Astrocyte (in vitro differentiated cells and primary cell): ENCODE measurements at places on chromosomes 7 and 10.

DNA sequence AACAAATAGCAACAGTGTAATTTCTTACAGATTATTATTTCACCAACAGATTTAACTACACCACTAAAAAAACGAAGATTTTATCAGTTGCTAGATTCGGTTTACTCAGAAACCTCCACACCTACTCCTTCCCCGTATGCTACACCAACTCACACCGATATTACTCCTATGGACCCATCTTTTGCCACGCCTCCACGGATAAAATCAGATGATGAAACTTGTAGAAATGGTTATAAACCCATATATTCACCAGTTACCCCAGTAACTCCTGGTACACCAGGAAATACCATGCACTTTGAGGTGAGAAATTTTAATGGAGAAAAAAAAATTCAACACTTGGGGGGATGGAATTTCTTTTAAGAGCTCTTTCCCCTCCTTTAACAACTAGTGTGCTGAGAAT, 92.5 kb downstream of the KMT2E start:
- no peak for DNase-seq

DNA sequence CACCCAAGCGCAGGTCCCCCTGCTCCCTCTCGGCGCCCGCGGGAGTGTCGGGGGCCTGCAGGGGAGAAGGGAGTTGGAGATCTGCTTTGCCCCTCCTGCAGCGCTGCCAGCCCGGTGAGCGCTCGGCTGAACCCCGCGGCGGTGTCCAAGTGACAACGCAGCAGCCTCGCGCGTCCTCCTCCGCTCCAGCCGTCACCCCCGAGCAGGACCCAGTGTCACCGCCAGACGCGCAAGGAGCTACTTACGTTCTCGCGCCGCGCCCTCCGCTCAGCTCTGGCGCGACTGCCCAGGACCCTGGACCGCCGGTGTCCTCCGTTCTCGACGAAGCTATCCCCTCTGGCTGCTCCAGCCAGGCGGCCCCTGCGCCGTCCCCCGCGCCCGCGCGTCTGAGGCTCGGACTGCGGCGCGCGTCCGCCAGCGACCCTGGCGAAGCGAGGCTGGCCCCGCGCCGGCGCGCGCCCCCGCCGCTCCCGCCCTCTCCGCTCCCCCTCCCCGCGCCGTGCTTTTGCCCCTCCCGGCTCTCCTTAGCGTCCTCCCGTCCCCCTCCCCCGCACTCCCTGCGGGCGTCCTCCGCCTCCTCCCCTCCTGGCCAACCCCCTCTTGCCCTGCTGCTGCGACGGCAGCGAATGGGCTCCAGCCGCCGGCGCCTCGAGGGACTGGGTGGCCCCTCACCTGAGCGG, at the start of gene NRCAM:
TSS of gene NRCAM (minus strand) at position 439 of the 680 bp plus-strand sequence. CDS start 216,372 bp downstream, outside the sequence.
- peak; percentile 44 for DNase-seq

DNA sequence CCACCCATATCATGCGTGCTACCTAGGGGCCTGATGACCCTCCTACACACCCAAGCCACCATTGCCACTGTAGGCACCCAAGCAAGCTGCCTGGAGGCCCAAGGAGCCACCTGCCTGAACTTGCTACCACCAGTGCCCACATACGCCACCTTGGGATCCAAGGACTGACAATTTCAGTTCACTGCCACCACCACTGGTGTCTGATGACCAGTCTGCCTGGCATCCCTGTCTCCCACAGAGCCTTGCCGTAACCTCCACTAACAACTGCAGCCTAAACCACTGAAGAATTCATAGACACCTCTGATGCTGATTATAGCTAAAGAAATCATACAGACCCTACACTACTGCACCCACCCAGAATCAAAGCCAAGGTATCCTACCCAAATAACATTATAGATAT, 58.8 kb downstream of the TMEM178B start:
- DNase-seq: no peak

DNA sequence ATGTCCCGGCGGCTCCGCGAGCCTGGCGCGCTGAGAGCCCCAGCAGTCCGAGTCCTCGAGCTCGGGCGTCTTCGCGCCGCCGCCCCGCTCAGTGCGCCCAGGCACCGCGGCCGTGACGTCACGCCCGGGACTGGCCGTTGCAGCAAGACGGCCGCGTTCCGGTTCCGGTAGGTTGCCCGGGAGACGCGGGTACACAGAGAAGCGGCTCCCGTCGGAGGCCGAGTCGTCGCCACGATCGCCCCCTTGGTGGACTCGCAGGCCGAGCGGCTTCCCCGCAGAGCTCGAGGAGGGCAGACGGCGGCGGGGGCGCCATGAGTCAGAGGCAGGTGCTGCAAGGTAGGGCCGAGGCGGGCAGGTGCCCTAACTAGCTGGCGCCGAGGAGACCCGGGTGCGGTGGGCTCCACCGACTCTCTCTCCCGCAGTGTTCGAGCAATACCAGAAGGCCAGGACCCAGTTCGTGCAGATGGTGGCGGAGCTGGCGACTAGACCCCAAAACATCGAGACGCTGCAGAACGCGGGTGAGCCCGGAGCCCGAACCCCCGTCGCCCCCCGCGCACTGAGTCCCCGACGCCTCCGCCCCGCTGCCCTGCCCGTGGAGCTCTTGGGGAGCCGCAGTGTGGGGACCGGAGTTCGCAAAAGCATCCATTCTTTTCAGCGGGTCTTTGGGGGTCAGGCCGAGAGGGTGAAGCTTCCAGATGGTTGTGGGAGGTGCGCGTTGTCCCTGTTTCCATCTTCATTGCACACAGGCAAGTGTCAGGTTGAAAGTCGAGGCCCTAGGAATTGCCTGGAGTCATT, at the start of gene SPAG6:
TSS of gene SPAG6 (plus strand) at position 196 of the 795 bp plus-strand sequence. CDS start at position 312, 116 bp downstream.
- DNase-seq: no peak

- DNase-seq: peak; percentile 82
Measured at GRCh38 chr7:92717993-92718716, 118.2 kb downstream of the CDK6 start.

- DNase-seq: no peak
Measured at GRCh38 chr10:129375171-129375570, 91.9 kb upstream of the MGMT start.

DNA sequence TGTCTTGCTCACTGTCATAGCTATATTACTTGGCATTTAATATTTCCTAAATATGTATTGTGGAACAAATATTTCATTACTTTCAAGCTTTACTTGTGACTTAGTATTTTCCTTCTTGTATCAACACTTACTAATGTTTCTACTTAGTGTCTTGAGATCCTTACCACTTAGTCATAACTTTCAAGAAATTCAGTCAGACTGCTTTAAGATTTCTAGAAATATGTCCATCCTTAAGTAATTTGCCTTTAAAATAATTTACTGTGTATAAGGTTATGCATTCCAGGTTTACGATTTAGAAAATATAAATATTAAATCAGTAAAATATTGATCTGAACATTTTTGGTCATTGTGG, 87.3 kb upstream of the CSTF2T start:
- no peak for DNase-seq

- no peak for DNase-seq
Measured at GRCh38 chr7:17301471-17302456, 3.3 kb downstream of the AHR start.

- DNase-seq: no peak
Measured at GRCh38 chr10:127310923-127311322, 114.5 kb upstream of the INSYN2A start.

DNA sequence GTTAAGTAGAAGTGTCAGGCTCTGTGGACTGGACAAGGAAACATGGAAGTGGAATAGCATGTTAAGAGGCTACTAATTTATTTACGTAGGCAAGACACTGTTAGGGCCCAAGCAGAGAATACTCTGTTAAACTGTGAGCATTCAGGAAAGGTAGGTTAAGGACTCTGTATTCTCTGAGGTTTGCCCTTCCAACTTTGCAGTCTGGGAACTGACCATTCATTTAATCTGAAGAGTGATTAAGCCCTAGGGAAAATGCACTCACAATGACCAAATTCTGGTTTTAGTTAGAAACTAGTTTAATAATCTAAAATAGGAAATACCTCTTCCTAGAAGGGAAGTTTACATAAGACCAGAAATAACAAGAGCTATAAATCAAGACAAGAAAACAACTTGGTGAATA, 266.6 kb downstream of the SUGCT start:
- peak; percentile 6 for DNase-seq

DNA sequence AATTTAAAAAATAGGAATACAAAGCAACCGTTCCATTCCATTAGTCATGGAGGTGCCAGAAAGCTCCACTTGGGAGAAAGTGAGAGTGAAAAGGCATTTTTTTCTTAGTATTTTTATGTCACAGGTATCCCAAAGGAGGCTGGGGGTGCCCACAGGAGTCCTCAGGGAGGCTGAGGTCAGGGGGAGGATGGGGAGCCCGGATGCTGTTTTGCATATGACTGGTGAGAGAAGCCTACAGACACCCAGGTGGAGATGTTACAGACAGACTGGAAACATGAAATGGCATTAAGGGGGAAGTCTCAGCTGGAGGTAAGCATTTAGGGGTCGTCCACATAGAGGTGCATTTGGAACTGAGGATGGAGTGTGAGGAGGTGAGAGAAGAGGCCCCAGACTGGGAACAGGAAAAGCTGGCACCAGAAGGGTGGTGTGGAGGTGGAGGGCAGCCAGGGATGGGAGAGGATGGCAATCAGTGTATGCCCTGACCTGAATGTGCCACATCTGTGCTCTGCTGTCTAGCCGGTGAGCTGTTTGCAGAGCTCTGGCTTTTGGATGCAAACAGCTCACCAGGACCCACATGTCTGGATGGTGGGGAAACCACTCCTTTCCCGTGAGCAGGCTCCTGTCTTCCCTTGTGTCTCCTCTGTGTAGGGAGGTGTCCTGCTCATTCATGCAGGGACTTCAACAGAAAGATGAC, 101.1 kb downstream of the RAMP3 start:
- no peak for DNase-seq
